Trophoblast cell (in vitro differentiated cells and primary cell): ENCODE measurements at places on chromosomes 16 and 17.

GRCh38 chr16:85266857-85267256, 154.6 kb upstream of the CIBAR2 start:
- DNase-seq = no peak

DNA sequence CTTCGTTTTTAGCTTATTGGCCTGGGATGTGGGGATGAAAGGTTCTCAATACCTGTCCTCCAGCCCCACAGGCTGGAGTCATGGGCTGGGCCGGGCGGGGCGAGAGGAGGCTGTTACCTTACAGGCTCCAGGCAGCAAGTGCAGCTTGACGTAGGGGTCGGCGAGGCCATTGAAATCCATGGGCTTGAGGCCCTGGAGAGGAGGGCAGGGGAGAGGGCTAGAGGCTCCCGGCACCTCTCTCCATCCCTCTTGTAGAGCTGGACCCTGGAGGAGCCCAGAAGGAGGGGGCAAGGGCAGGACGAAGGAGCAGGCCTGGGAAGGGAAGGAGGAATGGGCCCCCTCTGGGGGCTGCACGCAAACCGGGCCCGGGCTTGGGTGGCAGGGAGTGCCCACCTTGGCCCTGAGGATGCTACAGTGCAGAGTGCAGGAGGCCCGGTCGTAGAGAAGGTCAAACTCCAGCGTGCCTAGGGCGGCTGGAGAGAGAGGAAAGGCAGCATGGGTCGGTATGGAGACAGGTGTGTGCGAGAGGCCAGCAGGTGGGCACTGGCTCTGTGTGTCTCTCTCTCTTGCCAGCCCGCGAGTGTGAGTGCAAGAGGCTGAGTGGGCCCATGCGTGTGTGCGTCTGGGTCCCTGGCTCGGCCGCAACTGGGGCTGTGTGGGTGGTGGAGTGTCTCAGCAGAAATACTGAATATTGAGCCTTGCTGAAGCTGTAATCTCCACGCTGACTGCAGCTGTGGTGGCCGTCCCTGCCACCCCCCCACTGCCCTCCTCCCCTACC, 1.6 kb downstream of the DOC2A start:
- no peak for DNase-seq

DNA sequence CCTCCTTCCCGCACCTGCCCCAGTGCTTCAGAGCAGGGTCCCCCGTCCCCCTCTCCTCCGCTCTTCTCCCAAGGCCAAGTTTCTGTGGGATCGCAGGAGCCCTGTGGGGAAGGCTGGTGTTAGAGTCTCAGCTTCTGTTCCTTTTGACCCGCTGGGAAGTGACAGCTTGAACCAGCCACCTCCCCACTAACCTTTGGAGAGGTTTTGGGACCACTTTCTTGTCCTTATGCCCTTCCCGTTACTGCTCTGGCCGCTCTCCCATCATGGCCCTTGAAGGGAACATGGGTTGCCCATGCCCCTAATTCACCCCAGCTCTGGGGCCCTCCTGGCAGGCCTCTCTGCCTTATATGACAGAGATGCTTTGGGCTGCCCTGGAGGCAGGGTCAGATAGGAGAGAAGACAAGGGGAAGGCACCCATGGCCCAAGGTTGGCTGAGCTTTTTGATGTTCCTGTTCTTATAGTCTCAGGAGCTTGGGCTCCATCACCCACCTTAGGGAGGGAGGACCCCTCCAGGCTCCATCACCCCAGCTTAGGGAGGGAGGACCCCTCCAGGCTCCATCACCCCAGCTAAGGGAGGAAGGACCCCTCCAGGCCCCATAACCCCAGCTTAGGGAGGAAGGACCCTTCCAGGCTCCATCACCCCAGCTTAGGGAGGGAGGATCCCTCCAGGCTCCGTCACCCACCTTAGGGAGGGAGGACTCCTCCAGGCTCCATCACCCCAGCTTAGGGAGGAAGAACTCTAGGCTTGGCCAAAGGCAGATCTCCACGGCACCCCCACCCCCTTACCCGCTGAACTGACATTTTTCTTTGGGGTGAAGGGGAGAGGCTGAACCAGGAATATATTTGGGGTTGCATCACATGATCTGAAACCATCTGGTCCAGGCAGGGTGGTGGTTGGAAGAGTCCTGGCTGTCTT, 45.0 kb downstream of the NT5M start:
- DNase-seq = no peak

DNA sequence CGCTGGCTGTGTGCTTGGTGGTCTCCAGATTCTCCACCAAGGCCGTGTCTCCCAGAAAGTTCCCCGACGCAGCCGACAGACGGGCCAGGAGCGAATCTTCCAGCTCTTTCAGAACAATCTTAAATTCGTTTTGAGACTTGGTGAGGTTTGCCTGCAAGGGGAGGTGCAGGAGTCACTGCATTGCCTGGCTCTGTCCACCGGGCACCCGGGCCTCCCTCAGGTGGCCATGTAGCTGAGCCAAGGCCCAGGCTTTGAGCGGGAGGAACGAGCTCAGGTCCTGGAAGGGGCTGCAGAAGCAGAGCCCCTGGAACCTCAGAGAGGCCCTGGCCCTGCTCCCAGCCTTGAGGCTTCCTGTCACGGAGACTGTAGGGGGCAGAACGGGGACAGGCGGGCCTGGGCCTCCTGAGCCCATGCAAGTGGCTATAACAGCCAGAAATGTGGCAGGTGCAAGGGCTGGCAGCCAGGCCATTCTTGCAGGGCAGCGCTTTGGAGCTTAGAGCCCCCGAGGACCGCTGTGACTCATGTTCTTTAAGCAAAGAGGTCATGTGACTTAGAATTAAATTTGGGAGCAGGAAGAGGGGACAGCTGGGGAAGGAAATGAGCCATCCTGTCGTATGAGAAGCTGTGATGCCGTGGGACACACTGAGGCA, 72.4 kb downstream of the PGS1 start:
- DNase-seq = no peak

- DNase-seq = no peak
Observed at GRCh38 chr17:49817993-49818392, 29.5 kb downstream of the KAT7 start.

GRCh38 chr16:51450909-51451308, 299.8 kb upstream of the SALL1 start:
- no peak for DNase-seq

GRCh38 chr17:62718429-62718828, 89.7 kb downstream of the MARCHF10 start:
- peak; percentile 95 for DNase-seq

DNA sequence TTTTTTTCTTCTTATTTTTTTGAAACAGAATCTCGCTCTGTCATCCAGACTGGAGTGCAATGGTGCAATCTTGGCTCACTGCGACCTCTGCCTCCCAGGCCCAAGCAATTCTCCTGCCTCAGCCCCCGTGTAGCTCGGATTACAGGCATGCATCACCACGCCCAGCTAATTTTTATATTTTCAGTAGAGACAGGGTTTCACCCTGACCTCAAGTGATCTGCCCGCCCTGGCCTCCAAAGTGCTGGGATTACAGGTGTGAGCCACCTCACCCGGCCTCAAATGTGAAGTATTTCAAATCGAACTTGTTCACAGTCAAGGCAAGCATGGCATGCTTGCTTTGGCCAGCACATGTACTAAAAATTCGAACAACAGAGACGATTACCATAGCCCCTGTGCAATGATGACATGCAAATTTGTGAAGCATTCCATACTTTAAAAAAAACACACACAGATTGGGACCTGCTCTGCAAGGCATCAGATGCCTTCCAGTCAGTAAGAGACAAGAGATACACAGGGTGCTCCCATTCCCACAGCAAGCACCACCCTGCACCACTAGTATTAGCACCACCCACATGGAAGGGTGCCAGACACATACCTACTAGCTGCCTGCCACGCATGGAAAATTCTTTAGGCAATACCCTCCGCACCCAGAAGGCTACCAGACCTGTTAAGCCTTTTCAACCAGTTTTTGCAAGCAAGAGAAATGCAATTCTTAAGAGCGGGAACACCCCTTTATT, 47.2 kb downstream of the ANKRD11 start:
- DNase-seq = peak; percentile 96

- no peak for DNase-seq
Observed at GRCh38 chr17:63503341-63503705, 19.8 kb upstream of the KCNH6 start.

GRCh38 chr17:63675607-63676546, 24.0 kb downstream of the LIMD2 start:
- DNase-seq = peak; percentile 31

- peak; percentile 12 for DNase-seq
Observed at GRCh38 chr16:2432286-2432685, 3.0 kb downstream of the CCNF start.

DNA sequence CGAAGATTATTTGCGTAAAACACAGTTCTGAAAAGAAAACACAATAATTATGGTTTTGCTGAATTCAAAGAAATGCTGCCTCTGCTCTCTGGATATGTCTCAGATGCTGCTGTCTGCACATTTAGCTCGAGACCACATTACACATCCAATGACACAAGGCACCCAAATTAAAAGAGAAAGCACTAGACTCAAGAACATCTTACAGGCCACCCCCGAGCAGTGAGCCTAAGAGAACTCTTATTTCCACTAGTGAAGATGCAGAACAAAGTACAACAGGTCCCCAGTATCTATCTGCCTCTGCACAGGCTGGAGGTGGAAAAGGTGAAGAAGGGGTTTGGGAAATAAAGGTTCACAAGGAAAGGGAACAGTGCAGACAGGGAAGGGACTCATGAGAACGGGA, 33.5 kb downstream of the GRB2 start:
- no peak for DNase-seq

DNA sequence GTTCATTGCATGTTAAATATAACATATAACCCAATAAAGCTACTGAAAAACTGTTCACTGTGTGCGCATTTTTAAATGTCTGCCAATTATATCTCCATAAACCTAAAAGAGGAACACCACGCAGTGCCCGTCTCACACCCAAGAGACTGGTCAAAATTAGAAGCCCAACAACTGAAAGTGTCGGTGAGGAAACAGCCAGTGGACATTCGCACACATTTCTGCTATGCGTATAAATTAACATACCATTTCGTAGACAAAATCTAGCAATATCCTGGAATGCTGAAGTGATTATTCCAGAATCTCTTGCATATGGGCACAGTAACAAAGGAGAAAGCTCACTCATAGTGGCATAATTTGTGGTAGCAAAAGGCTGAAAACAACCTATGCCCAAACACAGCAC, 55.9 kb downstream of the CPPED1 start:
- DNase-seq = no peak

GRCh38 chr16:6038941-6039645, 941.5 kb upstream of the EEF2KMT start:
- no peak for DNase-seq

GRCh38 chr17:83053021-83053681, 26.3 kb upstream of the METRNL start:
- DNase-seq = no peak

- DNase-seq = peak; percentile 14
Observed at GRCh38 chr17:57603978-57604377, 141.1 kb downstream of the CCDC182 start.

DNA sequence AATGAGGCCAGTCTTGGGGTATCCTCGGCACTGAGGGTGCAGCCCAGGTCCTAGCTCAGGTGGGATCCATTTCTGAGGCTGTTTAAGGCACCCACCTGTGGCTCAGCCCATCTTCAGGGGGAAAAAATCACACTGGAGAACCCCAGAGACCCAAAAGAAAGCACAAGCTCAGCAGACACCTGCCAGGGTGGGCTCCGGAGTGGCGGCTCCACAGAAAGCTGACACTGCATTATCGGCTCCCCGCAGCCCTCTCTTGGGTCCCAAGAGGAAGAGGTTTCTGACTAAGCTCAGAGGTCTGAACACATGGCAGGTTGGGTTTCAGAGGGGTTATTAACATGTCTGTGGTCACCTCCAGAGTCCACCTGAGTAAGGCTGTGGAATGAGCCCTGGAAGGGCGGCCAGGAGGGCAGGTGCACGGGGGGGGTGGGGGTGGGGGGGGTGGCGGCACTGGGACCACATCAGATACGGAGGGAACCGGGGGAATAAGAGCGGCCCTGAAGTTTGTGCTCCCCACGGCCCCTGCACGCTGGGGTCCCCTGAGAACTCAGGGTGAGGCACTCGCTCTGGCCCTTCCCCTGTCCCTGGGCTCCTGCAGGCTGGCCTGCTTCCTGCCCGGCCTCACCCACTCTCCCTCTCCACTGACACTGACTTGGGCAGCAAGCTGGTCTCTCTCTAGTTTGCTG, 79.5 kb downstream of the TIMM22 start:
- DNase-seq = no peak

GRCh38 chr16:69195369-69196029, 8.5 kb downstream of the SNTB2 start:
- DNase-seq = no peak

DNA sequence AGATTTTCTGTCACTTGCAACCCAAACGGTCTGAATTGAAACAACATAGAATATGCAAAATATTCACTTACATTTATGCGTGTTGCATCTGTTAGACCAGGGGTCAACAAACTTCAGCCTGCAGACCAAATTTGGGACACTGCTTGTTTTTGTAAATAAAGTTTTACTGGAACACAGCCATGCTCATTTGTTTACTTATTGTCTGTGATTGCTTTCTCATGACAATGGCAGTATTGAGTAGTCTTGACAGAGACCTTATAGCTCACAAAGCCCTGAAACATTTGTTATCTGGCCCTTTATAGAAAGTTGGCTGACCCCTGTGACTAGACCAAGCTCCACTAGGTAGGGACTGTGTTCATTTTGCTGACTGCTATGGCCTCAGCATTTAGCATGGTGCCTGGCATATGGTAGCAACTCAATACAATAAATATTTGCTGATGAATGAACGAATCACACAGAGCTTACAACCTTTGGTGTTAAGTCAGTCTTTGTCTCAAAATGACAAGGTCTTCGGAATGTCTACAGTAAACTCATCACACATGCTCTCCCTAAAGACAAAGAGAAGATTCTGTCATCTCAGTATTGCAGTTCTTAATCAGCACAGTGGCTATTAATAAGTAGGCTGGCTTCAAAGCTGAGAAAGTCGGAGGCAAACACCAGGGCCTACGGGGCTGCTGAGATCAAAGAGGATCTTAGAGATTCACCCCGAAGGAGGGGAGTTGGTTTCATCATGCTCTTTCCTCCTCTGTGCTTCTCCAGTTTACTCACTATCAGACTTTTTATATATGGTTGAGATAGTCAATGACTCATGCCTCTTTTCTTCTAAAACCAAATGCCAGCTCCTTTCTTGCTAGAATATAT, 95.2 kb upstream of the AXIN2 start:
- no peak for DNase-seq

GRCh38 chr17:59825533-59826322, 67.0 kb downstream of the TUBD1 start:
- DNase-seq = peak; percentile 2

DNA sequence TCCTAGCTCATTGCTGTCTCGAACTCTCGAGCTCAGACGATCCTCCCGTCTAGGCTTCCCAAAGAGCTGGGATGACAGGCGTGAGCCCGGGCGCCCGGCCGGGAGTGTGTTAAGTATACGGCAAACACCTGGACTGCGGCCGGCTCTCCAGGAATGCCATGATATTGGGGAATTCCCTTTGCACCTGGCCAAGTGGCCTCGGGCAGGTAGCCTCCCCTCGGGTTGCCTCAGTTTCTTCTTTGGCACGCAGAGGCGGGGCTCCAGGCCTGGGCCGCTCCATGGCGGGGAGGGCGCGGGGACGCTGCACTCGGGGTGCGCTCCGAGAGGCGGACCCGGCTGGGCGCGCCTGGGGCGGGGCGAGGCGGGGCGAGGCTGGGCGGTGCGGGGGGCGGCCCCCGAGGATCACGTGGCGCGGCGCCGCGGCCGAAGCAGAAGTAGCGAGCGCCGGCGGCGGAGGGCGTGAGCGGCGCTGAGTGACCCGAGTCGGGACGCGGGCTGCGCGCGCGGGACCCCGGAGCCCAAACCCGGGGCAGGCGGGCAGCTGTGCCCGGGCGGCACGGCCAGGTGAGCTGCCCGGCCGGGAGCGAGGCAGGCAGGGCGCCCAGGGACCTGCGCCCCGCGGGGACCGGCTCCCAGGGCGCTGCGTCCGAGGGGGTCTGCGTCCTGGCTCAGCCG, at the start of gene PLCG2:
TSS of gene PLCG2 (plus strand) at position 431 of the 675 bp plus-strand sequence. CDS start 6,699 bp downstream, outside the sequence.
- DNase-seq = peak; percentile 58
